ENCODE measurements at places on chromosomes 4 and X.
A peak's percentile ranks its signal among the peaks of the same experiment; 100 is the strongest.

DNA sequence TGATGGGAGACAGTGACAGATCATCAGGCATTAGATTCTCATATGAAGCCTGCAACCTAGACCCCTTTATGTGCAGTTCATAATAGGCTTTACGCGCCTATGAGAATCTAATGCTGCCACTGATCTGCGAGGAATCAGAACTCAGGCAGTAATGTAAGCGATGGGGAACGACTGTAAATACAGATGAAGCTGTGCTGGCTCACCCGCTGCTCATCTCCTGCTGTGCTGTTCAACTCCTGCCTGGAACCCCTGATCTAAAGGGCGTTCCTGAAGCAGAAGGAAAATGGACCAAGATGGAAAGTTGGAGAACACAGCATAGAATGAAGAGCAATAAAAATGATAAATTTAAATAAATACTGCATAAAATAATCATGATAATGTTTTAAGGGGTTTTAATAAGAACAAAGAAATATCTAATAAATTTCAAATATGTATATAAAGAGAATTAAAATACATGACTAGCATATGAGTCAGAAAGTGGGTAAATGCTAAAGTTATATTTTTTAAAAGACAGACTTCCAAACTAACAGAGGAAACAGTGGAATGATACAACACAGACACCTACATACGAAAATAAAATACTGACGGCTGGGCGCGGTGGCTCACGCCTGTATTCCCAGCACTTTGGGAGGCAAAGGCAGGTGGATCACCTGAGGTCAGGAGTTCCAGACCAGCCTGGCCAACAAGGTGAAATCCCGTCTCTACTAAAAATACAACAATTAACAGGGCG lies 59.2 kb downstream of the RBM47 start:
- DNase-seq = no peak

DNA sequence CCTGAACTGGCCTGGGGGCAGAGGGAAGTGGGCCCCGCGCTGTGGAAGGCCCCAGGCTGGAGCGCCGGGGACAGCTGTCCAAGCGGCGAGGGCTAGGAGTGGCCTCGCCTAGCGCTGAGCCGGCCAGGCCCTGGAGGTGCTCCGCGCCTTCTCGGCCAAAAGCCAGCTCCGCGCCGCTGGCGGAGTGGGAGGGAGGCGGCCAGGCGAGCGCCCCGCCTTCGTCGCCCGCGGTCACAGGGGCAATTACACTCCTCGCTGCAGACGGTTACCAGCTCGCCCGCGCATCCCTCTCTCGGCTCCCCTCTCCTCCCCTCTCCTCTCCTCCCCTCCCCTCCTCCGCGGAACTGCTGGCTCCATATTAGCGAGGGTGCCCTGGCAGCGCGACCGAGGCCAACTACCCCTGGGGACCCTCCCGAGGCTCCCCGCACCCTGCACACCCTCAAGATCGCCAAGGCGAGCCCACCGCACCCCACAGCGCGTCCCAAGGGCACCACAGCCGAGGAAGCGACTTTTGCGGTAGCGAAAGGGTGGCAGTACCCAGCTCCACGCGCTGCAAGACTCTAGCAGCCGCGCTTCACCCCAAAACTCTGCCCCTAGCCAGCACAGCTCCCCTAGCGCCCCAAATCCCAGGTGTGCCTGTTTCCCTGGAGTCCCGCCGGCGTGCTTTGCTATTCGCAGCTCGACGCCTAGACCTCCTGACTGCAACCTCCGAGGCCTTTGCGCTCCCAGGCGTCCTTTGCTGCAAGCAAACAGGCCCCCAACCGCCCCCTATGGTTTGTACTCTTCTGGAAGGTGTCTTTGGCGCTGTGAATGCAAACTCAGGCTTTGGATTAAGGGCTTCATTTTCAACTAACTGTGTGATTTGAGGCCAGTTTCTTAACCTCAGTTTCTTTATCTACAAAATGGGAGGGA lies 91.4 kb downstream of the BCOR start:
- no peak for DNase-seq

- no peak for DNase-seq
These were observed 415 bp upstream of the TENM3 start for GRCh38 chr4:182242787-182243186.

DNA sequence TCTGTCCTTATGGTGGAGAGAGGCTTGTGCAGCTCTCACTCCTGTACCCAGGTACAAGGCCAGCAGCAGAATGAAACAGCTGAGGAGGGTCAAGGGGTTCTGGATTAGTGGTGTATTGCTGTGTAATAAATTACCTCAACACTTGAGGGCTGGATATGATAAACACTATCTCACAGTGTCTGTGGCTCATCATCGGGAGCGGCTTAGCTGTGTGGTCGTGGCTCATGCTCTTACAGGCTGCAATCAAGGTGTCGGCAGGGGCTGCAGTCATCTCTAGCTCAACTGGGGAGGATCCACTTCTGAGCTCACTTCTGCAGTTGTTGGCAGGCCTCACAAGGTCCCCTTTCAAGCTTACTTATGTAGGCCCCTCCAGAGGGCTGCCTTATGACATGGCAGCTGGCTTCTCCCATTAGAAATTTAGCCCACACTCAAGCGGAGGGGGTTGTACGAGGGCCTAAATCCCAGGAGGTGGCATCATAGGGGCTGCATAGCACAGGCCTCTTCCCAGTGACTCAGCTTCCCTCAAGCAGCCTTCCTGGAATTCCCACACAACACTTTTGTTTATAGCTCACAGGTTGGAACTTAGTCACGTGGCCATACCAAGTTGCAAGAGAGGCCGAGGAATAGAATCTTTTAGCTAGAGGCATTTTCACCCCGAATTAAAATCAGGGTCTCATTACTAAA lies 148.2 kb upstream of the RPS6KA3 start:
- DNase-seq = no peak

DNA sequence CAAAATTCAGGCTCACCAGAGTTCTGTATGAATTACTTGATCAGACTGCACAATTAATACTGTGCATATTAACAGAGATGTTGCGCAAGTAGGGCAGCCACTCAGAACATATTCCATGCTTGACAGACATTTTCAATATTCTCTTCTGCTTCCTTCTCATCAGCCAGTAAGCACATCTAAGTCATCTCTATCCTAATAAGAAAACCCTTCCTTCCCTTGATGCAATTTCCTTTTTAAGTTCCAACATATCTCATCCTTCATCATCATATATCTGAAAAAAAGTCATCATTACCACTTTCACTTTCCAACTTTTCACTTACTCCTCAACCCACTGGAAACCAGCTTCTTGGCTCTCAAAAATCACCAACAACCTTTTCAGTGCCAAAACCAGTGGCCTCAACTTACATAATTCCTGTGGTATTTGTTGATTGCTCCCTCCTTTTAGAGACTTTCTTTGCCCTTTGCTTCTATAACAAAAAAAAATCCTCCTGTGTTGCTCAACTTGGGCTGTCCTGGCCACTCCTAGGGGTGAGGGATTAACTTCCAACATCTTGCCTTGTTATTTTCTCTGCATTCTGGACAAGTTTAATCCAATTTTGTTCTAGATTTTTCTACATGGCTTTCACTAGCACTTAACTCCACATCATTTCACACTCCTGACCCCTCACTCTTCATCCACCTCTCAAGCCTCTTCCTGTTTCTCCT lies 14.1 kb downstream of the MBNL3 start:
- DNase-seq = peak; percentile 7

DNA sequence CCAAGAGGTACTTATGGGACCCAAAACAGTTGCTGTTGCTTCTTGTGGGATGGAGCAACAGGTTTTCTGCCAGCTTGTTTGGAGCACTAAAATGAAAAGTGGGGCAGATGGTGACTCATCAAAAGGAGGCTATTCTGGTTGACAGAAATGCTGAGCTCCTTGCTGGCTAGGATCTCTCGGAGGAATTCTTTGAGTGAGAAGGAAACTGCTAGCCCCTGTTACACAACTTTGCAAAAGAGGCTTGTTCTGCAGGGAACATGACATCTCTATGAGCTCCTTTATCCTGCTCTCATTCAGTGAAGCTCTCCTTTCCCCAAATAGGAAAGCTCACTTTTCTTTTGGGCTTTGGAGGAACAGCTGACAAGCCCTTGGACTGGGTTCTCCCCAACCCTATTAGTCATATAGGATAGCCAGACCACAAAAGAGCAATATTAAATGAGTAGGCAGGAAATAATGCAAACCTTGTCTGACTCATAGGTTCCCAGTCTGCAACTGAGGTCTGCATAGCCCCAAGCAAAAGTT lies 108.3 kb downstream of the CDS1 start:
- DNase-seq = peak; percentile 87

DNA sequence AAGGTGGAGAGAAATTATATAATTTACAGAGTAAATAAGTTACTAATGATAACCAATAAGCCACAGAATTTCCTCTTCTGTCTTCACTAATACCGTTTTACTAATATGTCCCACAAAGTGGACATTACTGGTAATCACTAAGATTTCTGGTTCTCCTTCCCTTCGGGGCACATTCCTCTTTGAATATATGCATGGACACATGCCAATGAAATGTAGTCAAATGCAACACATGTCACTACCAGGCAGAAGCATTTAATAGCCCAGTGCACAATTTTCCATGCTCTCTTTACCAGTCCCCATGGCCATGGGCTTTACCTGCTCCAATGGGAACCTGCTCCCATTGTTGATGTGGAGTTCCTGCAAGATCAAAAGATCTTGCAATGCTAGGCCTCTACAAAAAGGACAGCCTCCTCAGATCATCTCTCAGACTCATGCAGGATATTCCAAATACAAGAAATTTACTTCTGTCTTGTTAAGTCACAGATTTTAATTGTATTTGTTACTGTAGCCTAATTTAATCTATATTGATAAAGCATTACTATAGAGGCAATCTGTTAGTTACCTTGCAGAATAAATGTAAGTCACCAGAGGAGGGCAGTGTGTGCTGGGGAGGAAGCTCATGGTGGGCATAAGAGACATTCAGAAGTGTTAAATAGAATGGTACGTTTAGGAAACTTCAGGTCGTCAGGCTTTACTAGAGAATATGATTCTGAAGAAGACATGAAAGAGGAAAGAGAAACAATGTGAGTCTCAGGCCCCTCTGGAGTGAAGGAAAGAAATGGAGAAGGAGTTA lies 37.1 kb upstream of the INPP4B start:
- no peak for DNase-seq

- peak; percentile 23 for DNase-seq
These were observed at the start of gene NDUFC1 for GRCh38 chr4:139301821-139302611. NDUFC1 (minus strand) TSS chr4:139302477; CDS start chr4:139295798, 6,679 bp downstream.

- DNase-seq = no peak
These were observed 116.8 kb downstream of the TENT5D start for GRCh38 chrX:80537096-80537495.

- DNase-seq = no peak
These were observed 626.7 kb upstream of the BOD1L1 start for GRCh38 chr4:14254252-14254651.
